ENCODE measurements at places on chromosomes 7 and 10.

GRCh38 chr10:13795653-13796555 lies 209.1 kb downstream of the PRPF18 start:
- DNase-seq = no peak

- no peak for DNase-seq
Measured at GRCh38 chr7:130650611-130651120, 17.9 kb downstream of the COPG2 start.

DNA sequence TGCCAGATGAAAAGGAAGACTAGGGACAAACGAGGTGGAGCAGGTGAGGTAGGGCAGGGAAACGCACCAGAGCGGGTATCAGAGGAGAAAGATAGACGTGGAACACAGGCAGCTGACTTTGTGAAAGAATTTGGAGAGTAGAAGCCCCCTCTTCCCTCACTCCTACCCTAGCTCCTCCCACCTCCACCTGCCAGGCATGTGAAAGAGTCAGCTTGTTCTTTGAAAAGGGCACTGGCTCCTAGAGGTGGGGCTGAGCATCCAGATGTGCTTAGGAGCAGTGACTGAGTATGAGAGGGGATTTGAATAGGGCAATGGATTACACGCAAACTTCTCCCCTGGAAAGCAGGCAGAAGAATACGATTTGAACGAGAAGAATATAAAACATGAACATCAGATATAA lies 174.2 kb upstream of the INHBA start:
- no peak for DNase-seq

- peak; percentile 60 for DNase-seq
Measured at GRCh38 chr7:45430397-45430796, 143.8 kb upstream of the ADCY1 start.

DNA sequence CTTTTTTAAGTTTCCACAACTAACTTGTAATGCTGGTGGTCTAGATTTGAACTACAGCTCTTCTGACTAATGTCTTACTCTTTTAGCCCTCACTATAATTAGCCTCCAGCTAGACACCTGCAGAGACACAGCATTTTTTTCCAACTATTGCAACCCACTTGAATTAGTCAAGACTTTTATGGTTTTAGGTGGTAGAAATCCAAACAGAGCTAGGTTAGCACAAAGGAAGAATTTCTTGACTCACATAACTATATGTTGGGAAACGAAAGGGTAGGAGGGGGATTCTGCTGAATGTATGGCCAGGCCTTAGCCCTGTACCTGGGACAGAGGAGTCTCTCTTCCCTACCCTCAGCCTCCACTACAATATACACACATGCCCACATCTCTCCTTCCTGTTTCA lies 586.1 kb downstream of the INHBA start:
- DNase-seq = no peak

DNA sequence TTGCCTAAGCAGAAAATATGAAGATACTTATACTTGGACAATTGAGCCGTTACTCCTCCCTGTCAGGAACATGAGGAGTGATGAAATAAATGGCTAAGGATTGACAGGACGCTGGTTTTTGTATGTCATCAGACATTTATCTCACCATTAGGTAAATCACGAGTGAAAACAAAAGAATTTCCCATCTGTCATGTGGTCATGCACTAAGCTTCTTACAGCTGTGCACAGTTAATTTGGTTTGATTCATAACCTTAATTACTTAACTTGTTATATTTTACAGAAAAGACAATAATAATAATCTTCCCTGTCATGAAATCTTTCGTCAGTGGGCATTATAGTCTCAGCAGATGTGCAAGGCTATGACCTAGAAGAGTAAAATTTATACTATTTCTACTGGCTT lies 266.5 kb downstream of the HGF start:
- no peak for DNase-seq

DNA sequence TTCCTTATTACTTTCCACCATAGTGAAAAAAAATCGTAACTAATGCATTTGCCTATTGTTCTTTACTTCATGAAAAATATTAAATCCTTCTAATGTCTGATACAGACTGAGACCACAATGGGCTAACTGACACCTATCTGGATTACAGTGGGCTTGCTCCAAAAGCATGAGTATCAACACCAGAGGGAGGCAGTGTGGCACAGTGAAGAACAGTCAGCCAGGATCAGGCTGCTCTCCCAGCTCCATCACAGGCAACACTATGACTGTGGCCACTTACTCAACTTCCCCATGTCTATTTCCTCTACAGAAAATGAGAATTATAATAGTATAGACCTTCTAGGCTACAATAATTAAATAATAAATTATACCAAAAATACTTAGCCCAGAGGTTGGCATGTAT lies 97.2 kb downstream of the SLC25A13 start:
- no peak for DNase-seq

DNA sequence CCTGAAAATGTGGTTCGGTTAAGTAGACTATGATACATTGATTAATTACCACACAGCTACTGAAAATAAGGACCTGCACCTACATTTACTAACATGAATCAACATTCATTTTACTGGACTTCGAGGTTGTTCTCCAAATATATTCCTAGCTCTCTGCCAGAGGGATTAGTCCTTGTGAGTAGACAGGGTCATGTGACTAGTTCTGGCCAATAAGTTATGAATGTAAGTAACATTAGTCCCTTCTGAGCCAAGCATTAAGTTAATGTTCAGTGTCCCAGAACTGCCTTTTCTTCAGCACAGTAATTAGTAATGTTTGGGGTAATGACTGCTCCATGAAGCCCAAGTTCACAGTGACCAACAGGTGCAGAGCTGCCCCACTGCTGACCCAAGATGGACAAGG lies 9.2 kb downstream of the ITIH5 start:
- DNase-seq = no peak

GRCh38 chr10:35135861-35136260 lies 9.2 kb downstream of the CREM start:
- DNase-seq = no peak

DNA sequence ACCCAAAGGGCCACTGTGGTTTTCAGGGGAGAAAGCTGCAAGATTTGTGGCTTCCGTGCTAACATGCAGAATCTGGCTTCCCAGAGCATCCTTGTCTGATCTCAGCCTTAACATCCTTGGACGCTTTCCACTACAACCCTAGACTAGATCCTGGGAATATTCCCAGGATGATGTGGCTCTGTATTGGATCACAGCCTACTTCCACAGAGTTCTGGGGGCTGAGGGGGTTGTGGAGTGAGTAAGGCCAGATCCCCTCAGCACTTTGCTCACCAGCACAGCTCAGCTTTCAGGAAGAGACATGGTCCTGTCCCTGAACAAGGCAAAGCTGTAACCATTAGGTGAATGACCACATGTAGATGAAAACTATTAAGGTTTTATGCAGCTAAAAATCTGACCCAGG lies 241.3 kb upstream of the MYO3A start:
- DNase-seq = no peak

- DNase-seq = peak; percentile 87
Measured at GRCh38 chr10:71319042-71319799, at the start of gene SLC29A3. Gene SLC29A3, plus strand, starts transcription at chr10:71319259. Its CDS starts 51 bp downstream, at chr10:71319310.

- no peak for DNase-seq
Measured at GRCh38 chr7:149241696-149242095, 2.2 kb downstream of the ZNF212 start.

DNA sequence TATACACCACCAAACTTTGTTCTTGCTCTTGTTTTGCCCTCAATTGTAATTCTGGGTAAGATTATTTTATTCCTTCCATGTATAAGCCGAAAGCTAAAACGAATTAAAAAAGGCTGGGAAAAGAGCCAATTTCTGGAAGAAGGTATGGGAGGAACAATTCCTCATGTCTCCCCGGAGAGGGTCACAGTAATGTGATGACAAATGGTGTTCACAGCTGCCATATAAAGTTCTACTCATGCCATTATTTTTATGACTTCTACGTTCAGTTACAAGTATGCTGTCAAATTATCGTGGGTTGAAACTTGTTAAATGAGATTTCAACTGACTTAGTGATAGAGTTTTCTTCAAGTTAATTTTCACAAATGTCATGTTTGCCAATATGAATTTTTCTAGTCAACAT lies 12.5 kb upstream of the CFAP69 start:
- DNase-seq = no peak

GRCh38 chr7:139955109-139955820 lies 107.5 kb downstream of the PARP12 start:
- DNase-seq = no peak

GRCh38 chr10:31384589-31384949 lies 65.6 kb downstream of the ZEB1 start:
- no peak for DNase-seq

GRCh38 chr10:110448682-110449418 lies 48.9 kb upstream of the DUSP5 start:
- DNase-seq = no peak

All from BE2C (cell line).